ENCODE measurements at places on chromosomes 2 and 18. TPM values are rescaled to one million over a fixed set of nuclear protein-coding genes. Genes with fewer than 3 reads are reported as not detected.

The ASB18 gene
- not detected for total RNA-seq

GRCh38 chr18:61950371-61950770, 57.6 kb upstream of the RNF152 start:
- DNase-seq, result no peak

DNA sequence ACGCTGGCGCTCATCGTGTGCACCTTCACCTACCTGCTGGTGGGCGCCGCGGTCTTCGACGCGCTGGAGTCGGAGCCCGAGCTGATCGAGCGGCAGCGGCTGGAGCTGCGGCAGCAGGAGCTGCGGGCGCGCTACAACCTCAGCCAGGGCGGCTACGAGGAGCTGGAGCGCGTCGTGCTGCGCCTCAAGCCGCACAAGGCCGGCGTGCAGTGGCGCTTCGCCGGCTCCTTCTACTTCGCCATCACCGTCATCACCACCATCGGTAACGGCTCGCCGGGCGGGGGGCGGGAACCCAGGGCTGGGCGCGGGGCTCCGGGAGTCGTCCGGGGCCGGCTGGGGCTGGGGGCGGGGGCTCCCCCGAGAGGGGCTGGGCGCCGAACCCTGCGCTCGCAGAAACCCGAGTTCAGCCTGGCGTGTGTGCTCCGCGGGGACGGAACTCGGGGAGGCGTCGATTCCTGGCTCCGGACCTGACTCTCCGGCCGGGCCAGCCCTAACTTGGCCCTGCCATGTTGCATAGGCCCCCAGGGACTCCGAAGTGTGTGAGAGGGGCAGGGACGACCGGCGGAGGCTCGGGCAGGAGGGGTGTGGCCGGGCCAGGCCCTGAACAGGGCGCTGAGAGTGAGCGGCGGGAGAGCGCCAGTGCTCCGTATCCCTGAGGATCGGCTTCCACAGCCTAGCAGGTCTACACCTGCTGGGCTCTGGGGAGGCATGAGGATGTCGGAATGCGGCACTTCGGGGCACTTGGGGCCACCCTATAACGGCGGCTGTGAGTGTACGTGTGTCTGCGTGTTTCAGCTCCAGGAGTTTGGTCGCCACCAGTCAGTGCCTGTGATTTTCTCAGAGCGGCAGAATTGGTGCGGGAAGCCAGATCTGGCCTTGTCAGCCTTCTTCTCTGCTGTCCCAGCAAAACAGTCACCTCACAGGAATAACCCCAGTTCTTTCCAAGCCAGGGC, 651 bp downstream of the KCNK3 start:
- no peak for DNase-seq

DNA sequence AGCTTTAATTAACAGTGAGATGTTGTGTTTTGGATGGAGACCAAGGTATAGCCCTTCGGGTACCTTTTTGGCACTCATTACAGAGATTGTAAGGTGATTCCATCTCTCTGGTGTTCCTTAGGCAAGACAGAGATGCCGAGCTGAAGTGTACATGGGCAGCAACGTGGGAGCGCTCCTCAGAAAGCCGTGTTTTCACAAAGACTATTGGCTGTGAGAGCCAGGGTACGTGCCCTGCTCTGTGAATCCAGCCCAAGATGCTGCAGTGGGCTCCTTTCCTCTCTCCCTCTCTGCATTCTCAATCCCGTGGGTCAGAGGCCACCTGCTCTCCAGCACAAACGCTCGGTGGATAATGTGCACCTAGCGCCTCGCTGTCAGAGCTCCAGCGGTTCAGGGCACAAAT, 203.0 kb upstream of the EPHA4 start:
- DNase-seq, result no peak

- DNase-seq, result no peak
These were observed 460.7 kb downstream of the BCL11A start for GRCh38 chr2:60092781-60093180.

DNA sequence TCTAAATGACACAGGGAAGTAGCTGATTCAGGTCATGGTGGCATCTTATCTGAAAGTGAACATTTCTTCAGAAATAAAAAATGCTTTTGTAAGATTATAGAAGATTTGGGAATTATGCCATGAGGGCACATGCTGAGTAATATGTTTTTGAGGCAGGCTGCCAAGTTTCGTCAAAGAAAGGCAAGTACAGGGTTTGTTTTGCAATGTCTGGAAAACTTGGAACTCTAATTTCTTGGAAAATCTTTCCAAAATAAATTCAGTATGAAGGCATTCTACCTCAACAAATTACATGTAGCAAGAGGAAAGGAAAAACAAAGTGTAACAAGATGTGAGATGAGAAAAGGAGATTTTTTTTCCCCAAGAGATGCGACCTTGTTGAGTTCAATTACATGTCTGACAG, 167.7 kb downstream of the PLCL1 start:
- DNase-seq, result no peak

All from PC-9 (cell line).